Activated CD4-positive, alpha-beta memory T cell treated with anti-CD3 and anti-CD28 coated beads, Interleukin-2, amount 10 ng/mL, durations not matched to agents 7 days and 5 days (primary cell): ENCODE measurements at places on chromosomes 16 and 17.

DNA sequence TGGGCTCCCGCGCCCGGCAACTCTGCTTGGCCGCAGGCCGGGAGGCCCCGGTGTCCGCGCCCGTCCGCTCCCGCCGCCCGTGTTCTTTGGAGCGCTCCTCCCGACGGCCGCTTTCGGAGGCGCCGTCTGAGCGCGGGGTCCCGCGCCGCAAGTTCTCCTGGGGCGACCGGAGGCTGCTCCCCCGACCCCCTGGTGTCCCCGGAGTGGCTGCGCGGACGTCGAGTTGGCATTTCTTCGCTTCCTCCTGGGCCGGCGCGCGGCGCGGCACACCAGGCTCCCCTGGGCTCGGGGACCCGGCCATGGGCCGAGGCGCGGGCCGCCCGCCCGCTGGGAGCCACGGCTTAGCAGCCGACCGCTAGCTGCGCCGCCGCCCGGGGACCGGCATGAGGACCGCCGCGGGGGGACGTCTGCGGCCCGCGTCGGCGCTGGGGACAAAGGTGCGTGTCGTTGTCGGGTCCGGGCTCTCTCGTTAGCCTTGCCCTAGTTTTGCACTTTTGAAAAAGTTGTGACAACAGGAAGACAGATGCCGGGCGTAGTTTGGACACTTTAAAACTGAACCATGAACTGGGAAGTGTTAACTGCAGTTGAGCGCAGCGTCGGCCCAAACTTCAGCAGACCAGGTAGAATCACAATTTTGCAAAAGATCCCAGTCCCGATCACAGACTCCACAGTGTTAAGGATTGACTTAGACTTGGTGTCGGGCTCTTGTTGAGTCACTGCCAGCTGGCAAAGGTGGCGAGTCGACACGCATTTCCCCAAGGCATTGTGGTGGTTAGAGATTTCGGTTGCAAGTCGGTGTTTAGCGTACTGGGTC lies 700 bp downstream of the UBN1 start:
- peak overlapping the region; percentile 82 for H3K4me3 ChIP-seq
- peak overlapping the region; percentile 76 for H3K27ac ChIP-seq
- H3K36me3 ChIP-seq, result peaks cover 35% of the 10 kb centered on the region
- peaks cover 65% of the 10 kb centered on the region for H3K4me1 ChIP-seq

DNA sequence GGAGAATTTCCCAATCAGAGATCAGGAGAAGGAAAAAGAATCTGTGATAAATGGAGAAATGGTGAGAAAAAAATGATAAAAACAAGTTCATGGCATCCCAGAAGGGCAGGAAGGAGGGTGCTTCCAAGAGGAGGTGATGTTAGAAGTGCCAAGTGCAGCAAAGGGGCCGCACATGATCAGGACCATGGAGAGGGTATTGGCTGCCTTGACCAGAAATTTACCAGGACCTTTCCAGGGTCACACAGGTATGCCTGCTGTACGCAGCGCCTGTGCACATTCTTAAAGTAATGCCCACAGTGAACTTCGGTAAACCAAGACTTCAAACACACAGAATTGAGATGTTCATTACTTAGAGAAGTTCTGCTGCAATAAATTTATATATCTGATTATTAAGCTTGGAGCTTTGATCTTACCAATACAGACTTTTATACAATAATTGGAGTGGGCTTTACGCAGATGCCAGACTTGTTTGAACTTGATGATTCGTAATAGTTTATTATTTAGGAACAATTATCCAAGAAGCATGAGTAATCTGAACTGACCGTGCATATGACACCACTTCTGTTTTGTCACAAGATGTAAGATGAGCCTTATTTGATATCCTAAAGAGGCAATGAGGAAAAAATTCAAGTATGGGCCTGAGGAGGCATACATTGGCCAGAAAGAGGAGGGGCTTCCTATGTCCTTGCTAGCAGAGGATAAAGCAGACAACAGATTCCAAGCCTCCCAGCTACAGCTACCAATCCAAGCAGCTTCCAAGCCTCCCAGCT lies 2.2 kb upstream of the KRT33A start:
- no peak overlapping the region for H3K4me3 ChIP-seq
- DNase-seq, result no peak
- no peak overlapping the region for H3K27ac ChIP-seq
- peaks cover 4% of the 10 kb centered on the region for H3K36me3 ChIP-seq

GRCh38 chr17:35342276-35342675 lies 31.1 kb downstream of the SLFN11 start:
- H3K27me3 ChIP-seq, result peaks cover 9% of the 10 kb centered on the region
- peaks cover 71% of the 10 kb centered on the region for H3K4me1 ChIP-seq
- H3K36me3 ChIP-seq, result peaks cover 55% of the 10 kb centered on the region
- H3K4me3 ChIP-seq, result peak overlapping the region; percentile 63

DNA sequence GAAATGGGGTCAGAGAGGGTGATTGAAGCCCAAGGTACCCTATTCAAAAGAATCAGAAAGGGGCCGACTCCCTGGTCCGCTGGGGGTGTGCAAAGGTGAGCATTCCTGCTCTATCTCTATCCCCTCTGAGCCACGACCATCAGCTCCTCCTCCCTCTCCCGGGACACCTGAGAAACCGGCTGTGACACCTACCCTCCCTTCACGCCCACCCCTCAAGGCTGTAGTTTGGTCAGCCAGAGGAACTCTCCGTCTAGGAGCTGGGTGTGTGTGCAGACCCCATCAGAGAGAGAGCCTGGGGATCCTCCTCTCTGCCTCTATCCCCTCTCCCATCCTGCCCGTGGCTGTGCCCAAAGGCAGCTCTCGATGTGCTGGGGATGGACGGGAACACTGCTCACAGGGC lies 27.6 kb upstream of the DLX4 start:
- DNase-seq, result no peak
- no peaks in the 10 kb centered on the region for H3K4me1 ChIP-seq
- no peak overlapping the region for H3K27ac ChIP-seq
- H3K27me3 ChIP-seq, result peaks cover 42% of the 10 kb centered on the region
- H3K4me3 ChIP-seq, result no peak overlapping the region
- no peaks in the 10 kb centered on the region for H3K36me3 ChIP-seq

- H3K4me3 ChIP-seq, result no peak overlapping the region
- peaks cover 62% of the 10 kb centered on the region for H3K36me3 ChIP-seq
- no peak for DNase-seq
- H3K27me3 ChIP-seq, result no peaks in the 10 kb centered on the region
- H3K27ac ChIP-seq, result peak overlapping the region; percentile 41
- H3K4me1 ChIP-seq, result peaks cover 61% of the 10 kb centered on the region
Observed at GRCh38 chr17:36550491-36551417, 6.0 kb downstream of the GGNBP2 start.

DNA sequence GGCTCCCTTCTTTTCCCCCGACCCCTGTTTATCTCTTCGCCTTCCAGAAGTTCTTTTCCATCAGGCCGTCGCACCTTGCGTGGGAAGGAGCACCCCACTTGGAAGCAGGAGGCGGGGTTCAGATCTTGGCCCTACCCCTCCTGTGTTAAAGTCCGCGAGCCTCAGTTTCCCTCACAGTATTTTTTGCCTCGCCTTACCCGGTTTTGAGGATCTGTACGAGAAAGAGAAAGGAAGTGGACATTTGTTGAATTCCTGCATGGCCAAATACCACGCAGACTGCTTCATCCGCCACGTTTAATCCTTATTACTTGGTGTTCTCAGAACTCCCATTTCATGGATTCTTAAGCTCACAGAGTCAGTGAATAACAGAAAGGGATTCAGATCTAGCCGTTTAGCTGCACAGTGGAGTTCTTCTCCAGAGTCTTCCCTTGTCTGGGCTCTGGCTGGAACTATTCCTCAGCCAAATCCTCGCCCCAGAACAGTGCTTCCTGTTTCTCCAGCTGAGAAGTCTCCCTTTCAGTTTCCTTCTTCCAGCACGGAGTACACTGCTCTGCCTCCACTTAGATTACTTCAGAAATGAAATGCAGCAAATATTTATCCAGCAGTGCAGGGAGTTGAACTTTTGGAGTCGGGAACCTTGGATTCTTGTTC lies 590 bp downstream of the TMEM219 start:
- H3K36me3 ChIP-seq, result peaks cover 12% of the 10 kb centered on the region
- peak overlapping the region; percentile 82 for H3K27ac ChIP-seq
- DNase-seq, result no peak
- H3K4me3 ChIP-seq, result peak overlapping the region; percentile 87
- peaks cover 25% of the 10 kb centered on the region for H3K4me1 ChIP-seq

- peaks cover 67% of the 10 kb centered on the region for H3K4me1 ChIP-seq
- peak; percentile 85 for DNase-seq
- H3K4me3 ChIP-seq, result peak overlapping the region; percentile 68
Observed at GRCh38 chr16:11224096-11224893, 31.7 kb downstream of the SOCS1 start.

DNA sequence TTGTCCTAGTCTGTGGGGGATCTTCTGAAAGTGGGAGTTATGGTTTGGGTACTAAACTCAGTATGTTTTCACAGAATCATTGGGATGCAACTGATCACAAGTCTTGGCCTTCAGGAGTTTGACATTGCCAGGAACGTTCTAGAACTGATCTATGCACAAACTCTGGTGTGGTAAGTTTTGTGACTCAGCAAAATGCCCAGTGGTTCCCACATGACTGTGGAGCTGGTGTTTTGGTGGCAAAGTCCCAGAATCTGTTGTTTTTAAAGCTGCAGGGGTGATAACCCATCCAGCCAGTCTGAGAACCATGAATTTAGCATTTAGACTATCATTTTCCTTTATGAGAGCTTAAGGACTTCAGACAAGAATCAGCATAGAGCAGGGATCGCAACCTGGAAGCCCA lies 40.6 kb downstream of the GDE1 start:
- H3K27ac ChIP-seq, result no peak overlapping the region
- no peak for DNase-seq
- no peaks in the 10 kb centered on the region for H3K4me1 ChIP-seq
- no peak overlapping the region for H3K4me3 ChIP-seq
- H3K27me3 ChIP-seq, result peaks cover 2% of the 10 kb centered on the region

DNA sequence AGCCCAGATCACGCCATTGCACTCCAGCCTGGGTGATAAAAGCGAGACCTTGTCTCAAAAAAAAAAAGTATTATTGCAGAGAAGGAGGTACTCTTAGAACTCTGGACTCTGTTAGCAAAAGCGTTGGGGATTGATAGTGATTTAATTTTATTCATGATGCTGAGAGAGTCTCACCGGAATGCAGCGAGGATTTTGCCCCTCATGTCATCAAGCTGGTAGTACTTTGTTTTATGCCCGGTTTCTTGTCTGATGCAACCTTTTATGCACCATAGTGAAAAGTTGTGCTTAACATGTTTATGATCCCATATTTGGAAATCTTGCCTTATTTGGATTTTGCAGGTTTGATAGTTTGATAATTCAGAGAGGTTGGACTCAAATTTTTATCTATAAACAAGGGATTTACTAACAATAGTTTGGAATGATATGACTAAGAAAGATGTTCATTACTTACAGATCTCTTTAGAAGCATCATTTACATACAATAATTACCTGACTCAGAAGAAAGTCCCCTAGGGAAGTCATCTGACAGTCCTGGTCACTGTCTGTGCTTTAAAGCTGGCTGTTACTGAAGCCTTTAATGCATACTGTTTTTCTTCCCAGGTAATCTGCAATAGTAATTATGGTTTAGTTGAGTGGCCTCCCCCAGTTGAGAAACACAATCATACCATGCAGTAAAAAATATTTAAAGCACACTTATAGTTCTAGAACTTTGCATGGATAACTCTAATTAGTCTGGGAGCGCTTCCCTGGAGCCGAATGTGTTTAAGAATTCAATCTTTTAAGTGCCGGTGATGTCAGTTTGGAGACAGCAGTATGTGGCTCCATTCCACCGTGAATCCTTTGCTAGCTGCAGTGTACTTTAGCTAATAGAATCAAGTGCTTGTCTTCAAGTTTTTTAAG lies 120.9 kb downstream of the PRKCA start:
- no peak overlapping the region for H3K27ac ChIP-seq
- peaks cover 20% of the 10 kb centered on the region for H3K36me3 ChIP-seq
- no peak overlapping the region for H3K4me3 ChIP-seq
- H3K27me3 ChIP-seq, result no peaks in the 10 kb centered on the region
- no peak for DNase-seq

GRCh38 chr16:11593581-11593980 lies 6.9 kb upstream of the LITAF start:
- no peaks in the 10 kb centered on the region for H3K36me3 ChIP-seq
- no peak overlapping the region for H3K4me3 ChIP-seq

- no peak for DNase-seq
- H3K4me3 ChIP-seq, result no peak overlapping the region
- H3K27ac ChIP-seq, result no peak overlapping the region
- peaks cover 11% of the 10 kb centered on the region for H3K36me3 ChIP-seq
- H3K27me3 ChIP-seq, result no peaks in the 10 kb centered on the region
Observed at GRCh38 chr16:56851671-56852400, 13.2 kb upstream of the SLC12A3 start.

- DNase-seq, result no peak
- no peak overlapping the region for H3K27ac ChIP-seq
- no peaks in the 10 kb centered on the region for H3K36me3 ChIP-seq
- H3K4me1 ChIP-seq, result no peaks in the 10 kb centered on the region
- no peak overlapping the region for H3K4me3 ChIP-seq
Observed at GRCh38 chr17:61422116-61422799, 22.6 kb downstream of the TBX2 start.

GRCh38 chr16:31714903-31715504 lies 158.6 kb upstream of the ZNF267 start:
- H3K4me1 ChIP-seq, result peaks cover 34% of the 10 kb centered on the region
- no peaks in the 10 kb centered on the region for H3K27me3 ChIP-seq
- H3K4me3 ChIP-seq, result peak overlapping the region; percentile 97
- H3K36me3 ChIP-seq, result peaks cover 67% of the 10 kb centered on the region
- no peak for DNase-seq
- peak overlapping the region; percentile 85 for H3K27ac ChIP-seq

GRCh38 chr17:39400547-39401411 lies 647 bp downstream of the FBXL20 start:
- no peak for DNase-seq
- peaks cover 41% of the 10 kb centered on the region for H3K4me1 ChIP-seq
- H3K4me3 ChIP-seq, result peak overlapping the region; percentile 97
- no peaks in the 10 kb centered on the region for H3K27me3 ChIP-seq
- peaks cover 3% of the 10 kb centered on the region for H3K36me3 ChIP-seq

- DNase-seq, result no peak
- peak overlapping the region; percentile 69 for H3K27ac ChIP-seq
- peaks cover 24% of the 10 kb centered on the region for H3K4me1 ChIP-seq
- H3K4me3 ChIP-seq, result no peak overlapping the region
Observed at GRCh38 chr17:4161967-4162305, 18.9 kb downstream of the CYB5D2 start.

- no peaks in the 10 kb centered on the region for H3K27me3 ChIP-seq
- H3K4me1 ChIP-seq, result peaks cover 3% of the 10 kb centered on the region
- peaks cover 33% of the 10 kb centered on the region for H3K36me3 ChIP-seq
- no peak overlapping the region for H3K27ac ChIP-seq
- DNase-seq, result no peak
Observed at GRCh38 chr16:84780063-84780462, 39.7 kb upstream of the CRISPLD2 start.
